ENCODE measurements at places on chromosomes 1 and 21.
A peak's percentile ranks its signal among the peaks of the same experiment; 100 is the strongest.

- DNase-seq = no peak
Measured at GRCh38 chr1:248822148-248823032, 3.3 kb downstream of the SH3BP5L start.

GRCh38 chr1:37052120-37052519, 17.8 kb upstream of the GRIK3 start:
- DNase-seq = no peak

- DNase-seq = no peak
Measured at GRCh38 chr1:200889571-200889970, 5.1 kb upstream of the INAVA start.

DNA sequence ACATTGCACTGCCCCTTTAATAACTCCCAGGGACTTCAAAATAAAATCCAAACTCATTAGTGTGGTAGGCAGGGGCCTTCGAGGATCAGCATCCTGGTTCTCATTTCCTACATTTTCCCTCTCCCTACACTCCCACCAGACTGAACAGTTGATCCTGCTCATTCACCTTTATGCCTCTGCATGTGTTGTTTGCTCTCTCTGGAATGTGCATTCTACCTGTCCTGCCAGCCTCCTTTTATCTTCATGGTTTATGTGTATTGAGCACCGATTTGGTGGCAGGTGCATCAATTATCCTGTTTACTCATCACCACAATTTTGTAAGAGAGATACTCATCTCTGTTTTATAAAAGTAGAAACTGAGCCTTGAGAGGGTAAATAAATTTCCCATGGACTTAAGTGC, 125.0 kb downstream of the ADSS2 start:
- no peak for DNase-seq

- DNase-seq = peak; percentile 69
Measured at GRCh38 chr1:27284425-27285273, 37.3 kb upstream of the TMEM222 start.

GRCh38 chr1:20216574-20216973, 30.3 kb upstream of the PLA2G2C start:
- peak; percentile 29 for DNase-seq

DNA sequence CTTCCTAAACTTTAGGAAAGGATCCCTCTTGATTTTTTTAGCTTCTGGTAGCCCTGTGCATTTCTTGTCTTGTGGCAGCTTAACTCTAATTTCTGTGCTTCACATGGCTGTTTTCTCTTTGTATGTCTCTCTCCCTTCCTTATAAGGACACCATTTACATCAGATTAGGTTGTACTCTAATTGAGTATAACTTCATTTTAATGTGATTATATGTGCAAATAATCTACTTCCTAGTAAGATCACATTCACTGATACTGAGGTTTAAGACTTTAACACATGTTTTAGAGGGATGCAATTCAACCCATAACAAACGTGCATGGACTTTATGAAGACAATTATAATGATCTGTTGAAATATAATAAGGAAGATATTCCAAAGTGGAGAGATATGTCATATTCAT, 46.7 kb downstream of the RGS4 start:
- no peak for DNase-seq

- DNase-seq = no peak
Measured at GRCh38 chr1:15681349-15682292, 2.5 kb upstream of the PLEKHM2 start.

DNA sequence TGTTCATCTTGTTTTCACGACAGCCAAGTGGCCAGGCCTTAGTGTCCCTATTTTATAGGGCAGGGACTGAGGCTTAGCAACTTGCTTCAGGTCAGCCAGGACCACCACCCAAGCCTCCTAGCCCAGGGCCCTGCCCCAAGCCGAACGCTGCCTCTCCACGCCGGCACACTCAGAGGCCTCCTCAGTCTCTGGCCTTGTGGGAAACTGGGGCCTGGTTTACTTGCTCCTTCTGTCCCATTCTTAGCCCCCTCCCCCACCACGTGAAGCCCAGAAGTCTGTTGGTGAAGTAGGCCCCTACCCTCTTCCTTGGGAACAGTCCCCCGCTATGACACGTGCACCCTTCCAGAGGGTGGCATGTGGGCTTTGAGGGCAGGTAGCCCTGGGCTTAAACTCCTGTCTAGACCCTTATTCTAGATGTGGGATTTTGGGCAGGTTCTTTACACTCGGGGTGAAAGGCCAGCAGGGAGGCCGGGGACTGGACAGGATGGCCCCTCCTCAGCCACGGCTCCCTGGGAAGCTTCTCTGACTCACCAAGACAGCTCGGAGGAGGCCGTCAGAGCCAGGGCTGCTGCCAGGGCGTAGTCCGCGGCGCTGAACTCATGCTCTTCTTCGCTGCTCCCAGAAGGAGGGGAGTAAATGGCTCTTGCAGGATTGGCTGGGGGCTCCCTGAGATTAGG, 4.3 kb downstream of the MYOM3 start:
- DNase-seq = no peak

DNA sequence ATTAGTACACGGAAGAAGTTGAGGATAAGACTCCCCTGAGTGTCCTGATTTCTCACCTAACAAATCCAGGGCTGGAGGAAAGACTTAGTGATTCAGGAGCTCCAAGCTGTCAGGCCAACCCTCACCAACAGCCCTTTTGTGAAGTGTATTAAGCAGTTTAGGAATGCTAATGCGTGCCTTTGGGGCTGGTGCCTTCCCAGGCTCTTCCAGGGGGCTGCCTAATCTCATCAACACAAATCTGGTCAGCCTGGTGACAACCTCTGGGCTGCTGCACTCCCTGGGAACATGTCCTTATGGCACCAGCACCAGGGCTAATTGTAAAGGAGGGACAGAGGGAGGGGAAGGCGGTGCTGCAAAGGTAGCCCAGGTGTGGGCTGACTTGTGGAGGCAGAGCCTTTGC, 15.5 kb downstream of the CSMD2 start:
- no peak for DNase-seq

DNA sequence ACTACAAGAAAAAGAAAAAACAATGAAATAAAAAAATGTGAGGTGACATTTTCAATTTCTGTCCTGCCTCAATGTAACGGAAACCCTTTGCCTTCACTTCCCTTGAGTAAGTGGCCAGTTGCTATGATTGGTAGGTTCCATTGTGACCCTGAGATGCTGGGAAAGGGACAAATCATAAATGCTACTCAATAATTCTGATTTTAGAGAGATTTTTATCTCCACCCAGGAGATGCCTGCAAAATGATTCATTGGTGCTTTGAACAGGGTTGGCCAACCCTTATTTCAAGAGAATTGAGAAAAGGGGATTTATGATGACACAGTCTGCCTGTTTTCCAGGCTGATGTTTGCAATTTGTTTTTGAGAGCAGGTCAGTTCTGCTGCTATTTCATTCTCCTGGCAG, 22.5 kb downstream of the XCL1 start:
- DNase-seq = no peak

DNA sequence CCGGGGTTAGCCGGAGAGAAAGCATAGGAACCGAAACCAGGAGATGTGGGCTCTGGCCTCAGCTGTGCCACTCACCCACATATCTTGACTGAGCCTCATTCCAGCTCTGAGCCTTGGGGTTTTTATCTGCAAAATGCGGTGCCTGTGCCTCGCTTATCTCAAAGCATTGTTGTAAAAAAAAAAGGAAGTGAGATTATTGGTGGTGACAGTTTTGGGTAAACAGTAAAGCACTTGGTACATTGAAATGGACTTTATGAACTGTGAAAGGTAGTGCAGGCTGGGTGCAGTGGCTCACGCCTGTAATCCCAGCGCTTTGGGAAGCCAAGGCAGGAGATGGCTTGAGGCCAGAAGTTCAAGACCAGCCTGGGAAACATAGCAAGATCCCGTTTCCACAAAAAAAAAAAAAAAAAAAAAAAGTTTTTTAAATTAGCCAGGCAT, 3.8 kb downstream of the PTAFR start:
- peak; percentile 48 for DNase-seq

DNA sequence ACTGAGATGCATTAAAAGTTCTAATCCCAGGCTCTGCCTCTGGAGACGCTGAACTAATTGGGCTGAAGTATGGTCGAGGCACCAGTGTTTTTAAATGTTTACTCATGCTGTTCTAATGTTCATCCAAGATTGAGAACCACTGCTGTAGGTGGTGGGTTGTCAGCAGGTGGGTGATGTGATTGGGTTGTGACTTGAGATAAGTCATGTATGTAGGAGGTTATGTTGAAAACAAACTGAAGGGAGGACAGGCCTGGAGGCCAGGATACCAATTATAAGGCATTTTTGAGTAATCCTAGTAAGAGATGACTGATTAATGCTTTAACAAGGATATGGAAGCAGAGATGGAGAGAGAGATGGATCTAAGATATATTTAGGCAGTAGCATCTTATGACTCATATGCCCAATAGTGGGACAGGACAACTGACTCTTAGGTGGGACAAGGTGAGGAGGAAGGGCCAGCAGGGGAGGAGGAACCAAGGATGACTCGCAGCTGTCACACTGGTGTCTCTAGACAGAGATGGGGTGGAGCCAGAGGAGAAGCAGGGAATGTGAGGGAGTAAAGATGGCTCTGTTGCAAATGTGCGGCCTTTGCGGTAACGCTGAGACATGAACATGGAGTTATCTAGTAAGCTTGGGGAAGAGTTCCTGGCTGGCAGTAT, 29.3 kb downstream of the RAB4A start:
- no peak for DNase-seq

DNA sequence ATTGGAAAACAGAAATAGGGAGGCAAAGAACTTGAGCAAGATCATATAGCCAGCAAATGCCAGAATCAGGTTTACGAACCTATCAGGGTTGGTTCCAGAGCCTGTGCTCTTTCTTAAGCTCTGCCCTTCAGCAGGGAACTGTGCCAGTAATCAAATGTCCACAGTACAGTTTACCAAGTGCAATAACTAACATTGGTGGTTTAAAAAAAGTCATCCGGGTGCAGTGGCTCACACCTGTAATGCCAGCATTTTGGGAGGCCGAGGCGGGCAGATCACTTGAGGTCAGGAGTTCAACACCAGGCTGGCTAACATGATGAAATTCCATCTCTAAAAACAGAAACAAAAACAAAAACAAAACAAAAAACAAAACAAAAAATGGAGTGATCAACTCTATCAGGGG, 182.7 kb downstream of the LMX1A start:
- DNase-seq = no peak

DNA sequence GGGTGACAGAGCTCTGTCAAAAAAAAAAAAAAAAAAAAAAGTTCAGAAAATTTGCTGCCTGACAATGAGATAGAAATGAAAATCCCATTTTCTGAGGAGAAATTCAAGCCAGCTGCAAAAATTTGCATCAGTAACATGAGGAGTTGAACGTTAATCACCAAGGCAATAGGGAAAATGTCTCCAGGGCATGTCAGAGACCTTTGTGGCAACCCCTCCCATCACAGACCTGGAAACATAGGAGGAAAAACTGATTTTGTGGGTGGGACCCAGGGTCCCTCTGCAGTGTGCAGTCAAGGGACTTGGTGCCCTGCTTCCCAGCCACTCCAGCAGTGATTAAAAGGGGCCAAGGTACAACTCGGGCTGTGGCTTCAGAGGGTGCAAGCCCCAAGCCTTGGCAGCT, 615.4 kb downstream of the RWDD3 start:
- no peak for DNase-seq

- DNase-seq = no peak
Measured at GRCh38 chr21:38753114-38753513, 52.6 kb upstream of the ETS2 start.

Measured in GM12892 (cell line).